ENCODE measurements at places on chromosomes 3 and 15. TPM values are rescaled to one million over a fixed set of nuclear protein-coding genes. Genes with fewer than 3 reads are reported as not detected.

UROC1 gene
- not detected for total RNA-seq

DNA sequence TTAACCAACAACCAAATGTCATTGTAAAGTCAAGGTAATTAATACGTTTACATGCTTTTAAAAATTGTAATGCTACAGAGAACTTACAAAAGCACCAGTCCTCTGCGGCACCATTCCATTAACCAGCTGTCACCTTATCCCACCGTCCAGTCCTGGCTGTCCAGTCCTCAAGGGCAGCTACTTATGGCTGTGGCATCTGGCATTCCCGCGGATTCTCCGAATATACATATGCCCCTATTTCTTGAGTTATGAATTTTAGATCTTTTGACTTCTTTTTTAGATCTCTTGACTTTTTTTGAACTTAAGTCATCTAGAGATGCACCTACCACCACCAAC is 382 bp upstream of the POMGNT2 start:
- peak overlapping the region; percentile 62 for H3K27ac ChIP-seq
- H3K4me3 ChIP-seq = peak overlapping the region; percentile 92
- no peaks in the 10 kb centered on the region for H3K27me3 ChIP-seq
- DNase-seq = no peak
- H3K36me3 ChIP-seq = no peaks in the 10 kb centered on the region
- H3K4me1 ChIP-seq = peaks cover 45% of the 10 kb centered on the region

DNA sequence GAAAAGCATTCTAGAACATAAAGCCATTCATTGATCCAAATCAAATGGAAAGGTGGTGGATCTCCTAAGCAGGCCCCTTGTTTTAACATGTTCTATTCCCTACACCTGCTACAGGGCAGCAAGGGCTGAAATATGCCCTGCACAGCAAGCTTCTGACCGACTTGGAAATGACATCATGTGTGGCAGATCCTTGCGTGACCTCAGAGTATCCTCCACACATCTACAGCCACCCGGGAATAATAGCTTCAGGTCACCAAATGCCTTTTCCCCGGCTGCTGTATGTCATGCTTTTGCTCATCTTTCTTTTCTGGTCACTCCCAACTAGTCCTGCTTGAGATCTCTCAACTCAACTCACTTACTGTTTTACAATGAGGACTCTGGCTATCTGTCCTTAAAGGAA is 158.2 kb downstream of the ZNF385D start:
- H3K27ac ChIP-seq = no peak overlapping the region
- no peaks in the 10 kb centered on the region for H3K4me1 ChIP-seq
- no peak overlapping the region for H3K4me3 ChIP-seq
- H3K36me3 ChIP-seq = no peaks in the 10 kb centered on the region
- no peak for DNase-seq

DNA sequence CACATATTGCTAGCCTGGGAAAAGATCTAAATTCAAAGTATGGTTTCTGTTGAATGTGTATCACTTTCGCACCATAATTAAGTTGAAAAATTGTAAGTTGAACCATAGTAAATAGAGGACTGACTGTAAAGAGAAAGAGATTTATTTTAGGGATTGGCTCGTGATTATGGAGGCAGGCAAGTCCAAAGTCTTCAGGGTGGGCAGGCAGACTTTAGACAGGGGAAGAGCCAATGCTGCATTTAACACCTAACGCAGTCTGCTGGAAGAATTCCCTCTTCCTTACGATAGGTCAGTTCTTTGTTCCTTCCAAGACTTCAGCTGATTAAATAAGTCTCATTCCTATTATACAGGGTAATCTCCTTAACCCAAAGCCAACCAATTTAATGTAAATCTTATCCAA is 15.8 kb downstream of the C3orf85 start:
- no peak for DNase-seq
- H3K4me3 ChIP-seq = no peak overlapping the region
- H3K4me1 ChIP-seq = no peaks in the 10 kb centered on the region
- no peaks in the 10 kb centered on the region for H3K36me3 ChIP-seq

DNA sequence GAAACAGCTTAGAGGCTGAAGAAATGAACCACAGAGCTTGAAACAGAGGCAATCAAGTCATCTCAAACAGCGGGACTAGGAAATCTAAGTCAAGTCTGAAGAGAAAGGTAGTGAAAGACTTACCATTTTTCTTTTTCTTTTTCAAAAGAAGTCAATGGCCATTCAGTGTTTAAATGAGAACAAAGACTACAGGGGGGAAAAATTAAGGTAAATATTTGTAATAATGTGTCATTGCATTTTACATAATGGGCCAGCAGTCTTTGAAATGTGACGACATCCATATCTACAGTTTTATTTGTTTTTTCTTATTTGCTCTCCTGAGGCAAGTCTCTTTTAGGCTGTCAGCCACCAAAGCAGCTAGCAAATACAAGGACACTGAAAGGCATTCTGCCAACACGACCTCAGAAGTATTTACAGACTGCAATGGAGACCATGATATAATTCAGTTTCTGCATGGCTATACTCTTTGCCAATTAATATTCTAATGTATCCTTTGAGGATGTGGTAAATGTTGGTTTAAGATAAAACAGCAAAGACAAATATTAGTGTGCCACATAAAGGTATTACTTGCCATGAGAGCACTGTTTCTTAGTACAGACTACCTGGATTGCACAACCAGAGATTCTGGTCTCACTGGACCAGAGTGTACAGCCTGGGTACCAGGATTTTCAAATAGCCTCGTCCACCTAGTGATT is 307.0 kb upstream of the THBS1 start:
- H3K4me1 ChIP-seq = peaks cover 6% of the 10 kb centered on the region
- no peaks in the 10 kb centered on the region for H3K27me3 ChIP-seq
- H3K27ac ChIP-seq = no peak overlapping the region
- DNase-seq = no peak
- no peaks in the 10 kb centered on the region for H3K36me3 ChIP-seq
- no peak overlapping the region for H3K4me3 ChIP-seq

DNA sequence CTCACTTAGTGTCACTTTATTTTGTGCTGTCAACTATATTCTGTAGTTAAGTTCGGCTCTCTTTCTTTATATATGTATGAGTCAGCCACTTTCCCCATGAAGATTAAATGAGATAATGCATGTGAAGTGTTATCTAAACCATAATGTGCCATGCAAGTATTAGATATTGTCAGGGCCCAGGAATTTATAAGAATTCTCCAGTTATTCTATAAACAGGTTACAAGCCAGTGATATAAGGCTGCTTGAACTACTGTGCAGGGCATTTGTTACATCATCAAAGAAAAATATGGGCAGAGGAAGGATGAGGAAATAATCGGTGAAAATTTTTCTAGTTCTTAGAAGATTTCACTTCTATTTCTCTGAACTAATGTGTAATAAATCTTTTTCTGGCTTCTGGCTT is 1049.0 kb upstream of the NR2F2 start:
- H3K4me3 ChIP-seq = no peak overlapping the region
- no peak for DNase-seq
- no peaks in the 10 kb centered on the region for H3K27me3 ChIP-seq
- H3K36me3 ChIP-seq = no peaks in the 10 kb centered on the region
- H3K27ac ChIP-seq = peak overlapping the region; percentile 24

DNA sequence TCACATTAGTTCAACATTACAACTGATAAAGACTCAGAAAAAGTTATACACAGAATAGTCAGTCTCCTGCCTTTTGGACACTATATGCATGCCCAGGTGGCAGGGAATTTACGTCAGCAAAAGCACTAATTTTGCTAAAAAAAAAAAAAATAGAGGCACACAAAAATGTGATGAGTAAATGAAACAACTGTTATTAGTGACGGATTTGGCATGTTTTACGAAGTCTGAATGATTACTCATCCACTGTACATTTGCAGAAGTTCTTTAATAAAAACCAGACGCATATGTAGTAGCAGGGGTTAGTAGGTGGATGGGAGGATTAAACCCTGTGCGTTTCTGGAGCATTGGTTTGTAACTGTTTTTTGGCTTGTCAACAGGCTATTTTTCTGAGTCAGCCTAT is 99.0 kb downstream of the MITF start:
- H3K4me1 ChIP-seq = peaks cover 65% of the 10 kb centered on the region
- no peaks in the 10 kb centered on the region for H3K36me3 ChIP-seq
- no peak overlapping the region for H3K27ac ChIP-seq
- DNase-seq = no peak

DNA sequence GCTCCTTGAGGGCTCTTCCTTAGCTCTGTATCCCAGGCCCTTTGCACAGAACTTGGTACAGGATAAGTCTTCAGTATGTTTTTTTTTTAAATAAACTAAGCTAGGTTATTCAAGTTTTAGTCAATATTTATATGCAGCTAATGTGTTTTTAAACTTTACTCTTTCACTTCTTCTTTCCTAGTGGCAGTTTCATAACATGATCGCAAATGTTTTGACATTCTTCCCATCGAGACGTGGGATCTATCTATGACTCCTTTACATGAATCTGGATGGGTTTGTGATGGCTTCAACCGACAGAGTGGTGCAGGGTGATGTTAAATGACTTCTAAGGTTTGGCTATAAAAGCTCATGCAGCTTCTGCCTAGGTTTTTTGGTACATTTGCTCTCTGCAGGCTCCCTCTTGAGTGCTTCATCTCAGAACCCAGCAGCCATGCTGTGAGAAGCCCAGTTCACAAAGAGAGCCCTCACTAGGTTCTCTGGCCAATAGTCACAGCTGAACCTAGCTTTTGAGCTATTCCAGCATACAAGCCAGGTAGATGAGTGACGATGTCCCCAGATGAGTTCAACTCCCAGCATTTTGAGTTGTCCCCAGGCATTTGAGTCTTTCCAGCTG is 13.5 kb upstream of the MECOM start:
- no peaks in the 10 kb centered on the region for H3K36me3 ChIP-seq
- H3K27ac ChIP-seq = no peak overlapping the region
- no peak overlapping the region for H3K4me3 ChIP-seq
- H3K4me1 ChIP-seq = no peaks in the 10 kb centered on the region
- DNase-seq = no peak

DAZL gene
- total RNA-seq = not detected

- H3K4me3 ChIP-seq = no peak overlapping the region
- H3K27ac ChIP-seq = no peak overlapping the region
- no peaks in the 10 kb centered on the region for H3K36me3 ChIP-seq
- H3K27me3 ChIP-seq = no peaks in the 10 kb centered on the region
- peak; percentile 79 for DNase-seq
Measured at GRCh38 chr3:16600780-16601536, 4.3 kb downstream of the DAZL start.

- no peak overlapping the region for H3K4me3 ChIP-seq
- no peaks in the 10 kb centered on the region for H3K27me3 ChIP-seq
- peak overlapping the region; percentile 61 for H3K27ac ChIP-seq
- H3K36me3 ChIP-seq = no peaks in the 10 kb centered on the region
- H3K4me1 ChIP-seq = peaks cover 32% of the 10 kb centered on the region
Measured at GRCh38 chr3:114712728-114713492, 419.1 kb downstream of the TIGIT start.

GRCh38 chr3:17518189-17519059 is 224.0 kb downstream of the TBC1D5 start:
- H3K27ac ChIP-seq = peak overlapping the region; percentile 62
- no peaks in the 10 kb centered on the region for H3K36me3 ChIP-seq
- DNase-seq = no peak
- H3K4me1 ChIP-seq = peaks cover 36% of the 10 kb centered on the region
- H3K4me3 ChIP-seq = peak overlapping the region; percentile 13

- no peak overlapping the region for H3K27ac ChIP-seq
- H3K27me3 ChIP-seq = no peaks in the 10 kb centered on the region
- DNase-seq = no peak
Measured at GRCh38 chr3:124229420-124229819, 237.5 kb upstream of the ROPN1 start.

DNA sequence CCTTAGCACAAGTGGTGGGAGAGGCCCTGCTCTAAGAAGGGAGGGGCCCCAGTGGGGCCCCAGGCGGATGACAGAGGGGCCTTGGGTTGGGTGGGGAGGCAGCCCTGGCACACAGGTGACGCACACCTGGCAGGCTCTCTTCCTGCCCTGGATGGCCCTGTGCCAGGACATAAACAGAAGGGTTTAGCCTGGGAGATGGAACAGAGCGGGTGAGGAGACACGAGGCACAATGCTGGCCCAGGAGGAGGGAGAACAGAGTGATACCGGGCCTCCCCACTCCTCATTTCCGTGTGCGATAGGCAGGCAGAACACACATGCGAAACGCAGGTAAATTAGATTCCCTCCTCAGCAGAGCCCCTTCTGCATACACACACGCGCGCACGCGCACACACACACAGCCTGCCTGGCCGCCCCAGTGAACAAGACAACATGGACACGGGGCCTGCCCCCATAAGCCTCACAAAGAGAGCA is 39.8 kb downstream of the IDH2 start:
- H3K4me1 ChIP-seq = peaks cover 69% of the 10 kb centered on the region
- H3K27ac ChIP-seq = peak overlapping the region; percentile 87
- peaks cover 2% of the 10 kb centered on the region for H3K36me3 ChIP-seq
- H3K27me3 ChIP-seq = no peaks in the 10 kb centered on the region
- no peak for DNase-seq
- H3K4me3 ChIP-seq = no peak overlapping the region

TLR9 gene
- total RNA-seq = 0.66 TPM

ARL6IP5 gene
- total RNA-seq = 193 TPM

INSYN1 gene
- 121 TPM for total RNA-seq
